ENCODE measurements at places on chromosomes 1 and 21.
A peak's percentile ranks its signal among the peaks of the same experiment; 100 is the strongest.

- no peak for DNase-seq
Observed at GRCh38 chr1:111475701-111476100, 1.9 kb downstream of the C1orf162 start.

- DNase-seq: no peak
Observed at GRCh38 chr1:102234753-102235359, 238.1 kb upstream of the OLFM3 start.

DNA sequence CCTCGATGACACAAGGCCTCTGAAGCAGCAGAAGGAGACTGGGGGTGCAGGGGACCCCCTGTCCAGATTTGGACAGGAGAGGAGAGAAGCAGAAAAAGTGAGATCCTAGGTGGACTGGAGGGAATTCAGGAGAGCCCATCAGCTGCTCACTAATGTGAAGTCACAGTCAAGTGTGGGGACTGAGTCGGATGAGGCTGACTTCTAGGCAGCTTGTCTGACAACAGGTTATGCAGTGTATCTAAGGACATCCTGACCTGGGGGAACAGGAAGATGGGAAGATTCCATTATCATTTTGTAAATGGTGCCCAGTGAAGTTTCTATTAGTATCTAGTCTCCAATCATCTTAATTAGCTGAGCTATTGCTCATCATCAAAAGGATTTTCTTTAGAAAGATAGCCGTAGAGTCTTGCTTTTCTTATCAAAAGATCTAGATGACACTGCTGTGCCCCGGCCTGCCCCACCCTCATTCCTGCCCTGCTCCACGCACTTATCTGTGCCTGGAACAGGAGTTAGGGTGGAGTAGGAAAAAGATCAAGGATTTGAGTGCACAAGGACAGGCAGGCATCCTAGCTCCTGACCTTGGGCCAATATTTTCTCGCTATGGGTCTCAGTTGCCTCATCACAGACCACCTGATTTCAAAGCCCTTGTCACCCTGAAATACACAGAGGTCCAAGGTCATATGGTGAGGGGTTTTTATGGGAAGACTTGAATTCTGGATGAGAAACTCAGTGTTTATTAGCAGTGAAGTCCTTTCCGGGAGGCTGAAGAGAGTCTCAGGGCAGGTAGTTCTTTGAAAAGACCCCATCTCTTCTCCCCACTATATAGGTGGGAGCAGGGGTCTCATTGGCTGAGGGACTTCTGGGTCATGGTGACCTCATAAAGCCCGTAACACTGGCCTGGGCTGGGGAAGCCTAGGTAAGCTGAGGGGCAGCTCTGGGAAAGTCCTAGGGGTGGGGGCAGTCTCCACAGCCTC lies at the start of gene MROH7:
TSS of gene MROH7 (plus strand) at position 924 of the 974 bp plus-strand sequence. CDS start 11,141 bp downstream, outside the sequence.
- no peak for DNase-seq

DNA sequence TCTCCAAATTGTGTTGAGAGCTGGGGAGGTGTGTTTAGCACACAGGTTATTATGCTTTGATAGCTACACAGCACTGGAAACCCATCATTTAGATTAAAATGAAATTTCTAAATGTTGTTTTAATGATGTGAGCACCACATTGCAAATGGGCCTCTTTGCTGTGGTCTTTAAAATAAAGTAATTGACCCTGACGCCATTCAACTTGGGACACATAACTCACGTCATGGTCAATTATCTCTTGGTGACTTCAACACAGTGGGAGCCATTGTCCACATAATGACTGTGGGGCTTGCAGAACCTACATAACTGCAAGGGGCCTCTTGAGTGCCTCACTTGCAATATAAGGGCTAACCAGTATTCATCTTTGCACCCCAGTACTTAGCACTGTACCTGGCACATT lies 280.4 kb downstream of the HLX start:
- DNase-seq: no peak

DNA sequence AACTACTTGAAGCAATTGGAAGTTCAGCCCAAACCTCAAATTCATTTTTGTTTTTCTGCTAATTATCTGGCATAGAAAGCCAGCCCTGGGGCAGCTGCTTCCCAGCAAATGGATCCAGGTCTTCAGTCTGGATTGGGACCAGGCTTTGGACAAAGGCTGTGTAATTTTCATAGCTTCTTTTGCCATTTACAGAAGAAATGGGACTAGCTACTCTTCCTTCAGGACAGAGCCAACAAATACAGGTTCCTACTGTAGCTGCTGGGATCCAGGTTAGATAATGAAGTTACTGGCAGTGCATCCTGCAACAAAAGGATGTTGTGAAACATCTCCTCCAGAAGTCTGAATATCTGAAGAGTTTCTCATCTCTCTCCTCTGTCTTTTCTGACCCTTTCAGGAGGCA lies 171.5 kb upstream of the CAMK1G start:
- DNase-seq: no peak

DNA sequence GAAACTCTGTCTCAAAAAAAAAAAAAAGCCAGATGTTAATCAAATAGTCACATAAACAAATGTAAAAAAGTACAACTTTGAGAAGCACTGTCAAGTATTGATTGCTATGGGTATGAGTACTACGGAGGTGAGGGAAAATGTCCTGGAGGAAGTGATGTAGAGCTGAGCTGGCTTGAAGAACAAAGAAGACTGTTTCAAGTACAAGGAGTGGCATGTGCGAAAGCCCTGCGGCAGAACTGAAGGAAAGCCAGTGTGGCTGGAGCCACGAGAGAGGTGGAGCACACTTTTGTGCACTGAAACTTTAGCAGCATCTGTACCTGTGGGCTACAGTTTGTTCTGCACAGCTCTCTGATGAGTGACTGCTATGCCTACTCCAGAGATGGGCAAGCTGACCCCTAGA lies 5.4 kb upstream of the RPS6KA1 start:
- peak; percentile 87 for DNase-seq

- peak; percentile 88 for DNase-seq
Observed at GRCh38 chr1:154431586-154432373, 26.6 kb downstream of the IL6R start.

DNA sequence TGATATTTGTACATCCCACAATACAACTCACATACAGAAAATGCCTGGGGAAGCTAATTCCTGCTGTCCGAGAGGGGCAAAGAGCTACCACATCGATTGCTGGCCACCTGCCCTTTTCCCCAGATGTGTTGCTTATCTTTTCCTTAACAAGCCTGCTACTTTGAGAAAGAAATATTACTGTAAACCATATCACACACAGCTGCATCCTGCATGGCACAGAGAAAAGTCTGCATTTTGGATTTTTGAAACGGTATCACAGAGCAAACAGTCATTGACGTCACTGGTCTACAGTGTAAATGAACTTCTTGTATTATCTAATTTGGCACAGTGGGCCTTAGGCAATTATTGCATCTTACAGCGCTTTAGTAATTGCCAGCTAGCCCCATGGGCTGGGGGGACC lies 164.7 kb downstream of the CLIC6 start:
- DNase-seq: no peak

GRCh38 chr1:104745875-104746274 lies 996.2 kb downstream of the AMY1C start:
- DNase-seq: no peak

- DNase-seq: no peak
Observed at GRCh38 chr1:5548266-5548665, 444.0 kb downstream of the NPHP4 start.

DNA sequence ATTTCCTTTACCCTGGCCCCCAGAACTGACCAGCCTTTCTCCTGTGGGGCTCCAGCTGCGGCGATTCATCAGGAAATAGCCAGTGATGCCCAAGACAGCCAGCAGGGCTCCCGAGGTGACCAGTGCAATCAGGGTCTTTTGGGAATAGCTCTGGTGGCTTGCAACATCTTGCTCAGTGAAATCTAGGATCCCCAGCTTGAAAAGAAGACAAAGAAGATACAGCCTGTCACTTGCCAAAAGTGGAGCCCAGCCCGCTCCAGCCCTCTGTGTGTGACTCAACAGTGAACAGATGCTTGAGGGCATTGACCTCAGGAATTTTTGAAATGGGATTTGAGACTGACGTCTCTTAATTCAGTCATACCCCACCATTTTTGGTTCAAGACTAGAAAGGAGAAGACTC lies 22.3 kb downstream of the CD34 start:
- DNase-seq: no peak

GRCh38 chr1:183516725-183517124 lies 44.4 kb downstream of the SMG7 start:
- no peak for DNase-seq

DNA sequence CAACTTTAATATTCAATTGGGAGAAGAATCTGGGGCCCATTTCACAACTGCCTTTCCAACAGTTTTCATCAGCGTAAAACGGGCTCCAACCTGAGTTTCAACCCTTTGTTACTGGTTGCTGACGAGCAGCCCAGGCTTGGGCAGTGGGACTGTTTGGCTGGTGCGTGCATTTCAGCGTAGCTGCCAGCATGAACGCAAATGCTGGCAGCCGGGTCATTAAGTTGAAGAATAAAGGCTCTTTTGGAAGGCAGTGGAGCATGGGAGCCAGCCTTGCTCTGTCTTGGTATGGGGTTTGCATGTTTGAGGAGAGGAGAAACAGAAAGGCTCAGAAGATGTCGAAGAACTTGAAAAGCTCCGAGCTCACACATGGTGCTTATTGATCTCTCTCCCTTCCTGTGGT lies 40.7 kb downstream of the WDR3 start:
- DNase-seq: no peak

Measured in epithelial cell of prostate (primary cell).